ENCODE measurements at places on chromosomes 13 and 19.

DNA sequence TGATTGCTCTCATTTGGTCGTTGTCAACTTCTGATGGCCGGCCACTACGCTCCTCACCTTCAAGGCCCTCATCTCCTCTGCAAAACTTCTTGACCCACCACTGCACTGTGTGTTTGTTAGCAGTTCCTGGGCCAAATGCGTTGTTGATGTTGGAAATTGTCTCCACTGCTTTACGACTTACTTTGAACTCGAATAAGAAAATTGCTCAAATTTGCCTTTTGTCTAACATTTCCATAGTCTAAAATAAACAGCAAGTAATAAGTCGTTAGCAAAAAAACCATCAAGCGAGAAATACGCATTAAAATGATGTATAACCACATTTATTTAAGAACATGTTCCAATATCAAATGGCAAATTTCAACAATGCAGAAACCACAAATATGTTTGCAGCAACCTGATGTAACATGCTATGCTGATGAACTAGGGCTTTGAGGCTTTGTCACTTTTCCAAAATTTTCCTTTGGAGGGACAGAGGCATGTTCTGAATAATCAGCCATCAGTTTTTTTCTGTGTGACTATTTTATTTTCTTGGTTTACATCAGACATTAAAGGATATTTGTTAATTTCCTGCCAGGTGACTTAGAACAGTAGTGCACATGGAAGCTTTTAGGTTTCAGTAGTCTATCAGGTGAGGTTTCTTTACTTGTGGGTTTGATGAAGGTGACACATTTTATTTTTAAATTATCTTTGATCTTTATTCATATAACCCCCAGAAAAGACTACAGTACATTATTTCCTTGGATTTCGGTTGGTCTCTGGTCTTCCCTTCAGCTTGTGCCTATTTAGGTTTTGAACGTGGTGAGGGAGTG, 74.7 kb upstream of the TEX29 start:
- no peak for DNase-seq

DNA sequence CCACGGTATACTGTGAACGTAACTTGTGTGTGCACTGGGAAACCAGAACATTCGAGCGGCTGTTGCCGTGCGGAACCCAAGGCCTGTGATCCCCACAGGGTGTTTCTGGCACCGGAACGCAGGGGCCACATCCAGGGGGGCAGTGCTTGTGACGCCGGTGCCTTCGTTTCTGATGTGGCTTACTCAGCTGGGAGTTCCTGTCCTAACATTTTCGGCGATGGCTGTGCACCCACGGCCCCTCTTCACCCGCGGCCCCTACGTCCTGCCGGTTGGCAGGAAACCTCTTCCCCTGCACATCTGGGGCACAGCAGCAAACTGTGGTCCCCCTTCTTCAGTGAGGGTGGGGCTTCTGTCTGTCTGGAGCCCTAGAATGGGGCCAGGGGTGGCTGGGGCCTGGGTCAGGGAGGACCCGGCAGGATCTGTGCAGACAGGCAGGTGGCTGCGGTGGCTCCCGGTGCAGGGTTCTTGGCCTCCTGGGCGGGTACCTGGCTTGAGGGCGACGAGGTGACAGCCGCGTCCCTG, 26.2 kb downstream of the CSNK1G2 start:
- DNase-seq, result no peak

DNA sequence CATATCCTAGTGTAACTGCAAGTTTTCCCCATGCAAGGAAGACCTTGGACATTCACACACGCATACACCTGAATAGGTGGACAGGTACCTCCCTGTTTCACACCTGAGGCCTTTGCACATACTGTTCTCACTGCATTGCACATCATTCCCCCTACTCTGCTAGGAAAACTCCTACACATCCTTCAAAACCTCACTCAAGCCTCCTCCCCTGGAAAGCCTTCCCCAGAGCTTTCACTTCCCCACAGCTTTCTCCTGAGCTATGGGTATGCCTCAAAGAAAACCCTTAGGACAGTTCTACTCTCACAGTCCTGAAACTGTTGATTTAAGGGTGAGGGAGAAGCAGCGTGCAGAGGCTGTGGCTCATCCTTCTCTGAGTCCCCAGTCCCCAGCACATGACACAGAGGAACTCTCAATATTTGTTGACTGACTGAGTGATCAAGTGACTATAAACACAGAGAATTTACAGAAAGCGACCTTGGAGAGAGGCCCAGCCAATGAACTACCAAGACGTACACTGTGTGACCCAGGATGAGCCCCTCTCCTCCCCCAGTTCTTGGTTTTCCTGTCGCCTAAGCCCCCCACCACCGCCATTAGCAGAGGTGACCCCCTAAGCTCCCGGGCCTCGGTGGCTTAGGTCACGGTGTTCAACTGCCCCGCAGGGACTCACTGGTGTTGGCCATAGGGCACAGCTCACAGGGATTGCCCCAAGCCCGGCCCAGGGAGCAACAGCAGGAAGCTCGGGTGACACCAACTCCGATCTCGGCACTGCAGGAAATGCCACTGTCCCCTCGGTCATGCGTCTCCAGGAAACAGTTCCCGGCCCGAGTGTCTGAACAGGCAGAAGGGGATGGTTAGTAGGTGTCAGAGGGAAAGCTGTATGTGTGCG, 40.6 kb downstream of the FBN3 start:
- DNase-seq, result no peak

- no peak for DNase-seq
Measured at GRCh38 chr19:35352448-35353304, 5.0 kb downstream of the FFAR1 start.

- peak; percentile 50 for DNase-seq
Measured at GRCh38 chr19:11964858-11965645, at the start of gene ZNF763. Gene ZNF763 (plus strand): TSS chr19:11965040. CDS start chr19:11965209, 169 bp downstream.

Data from C1 segment of cervical spinal cord (tissue), 14 donors.